Fibroblast of skin of back (primary cell): ENCODE measurements at places on chromosomes 7 and 10.
A peak's percentile ranks its signal among the peaks of the same experiment; 100 is the strongest.

DNA sequence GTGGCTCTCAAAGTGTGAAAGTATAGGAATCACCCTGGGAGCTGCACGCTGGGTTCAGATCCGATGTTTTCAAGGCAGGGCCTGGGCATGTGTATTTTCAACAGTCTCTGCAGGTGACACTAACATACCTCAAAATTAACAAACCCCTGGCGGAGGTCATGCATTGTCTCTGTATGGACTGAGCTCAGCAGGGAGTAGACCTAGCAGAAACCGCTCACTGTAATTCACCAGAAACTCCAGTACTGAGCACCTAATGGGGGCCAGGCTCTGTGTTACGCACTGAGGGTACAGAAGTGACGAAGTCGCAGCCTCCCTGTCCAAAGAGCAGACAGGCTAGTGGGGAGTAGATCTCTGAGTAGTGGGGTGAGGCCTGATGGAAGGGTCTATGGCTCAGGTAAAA, 5.6 kb downstream of the STRA8 start:
- DNase-seq, result no peak

DNA sequence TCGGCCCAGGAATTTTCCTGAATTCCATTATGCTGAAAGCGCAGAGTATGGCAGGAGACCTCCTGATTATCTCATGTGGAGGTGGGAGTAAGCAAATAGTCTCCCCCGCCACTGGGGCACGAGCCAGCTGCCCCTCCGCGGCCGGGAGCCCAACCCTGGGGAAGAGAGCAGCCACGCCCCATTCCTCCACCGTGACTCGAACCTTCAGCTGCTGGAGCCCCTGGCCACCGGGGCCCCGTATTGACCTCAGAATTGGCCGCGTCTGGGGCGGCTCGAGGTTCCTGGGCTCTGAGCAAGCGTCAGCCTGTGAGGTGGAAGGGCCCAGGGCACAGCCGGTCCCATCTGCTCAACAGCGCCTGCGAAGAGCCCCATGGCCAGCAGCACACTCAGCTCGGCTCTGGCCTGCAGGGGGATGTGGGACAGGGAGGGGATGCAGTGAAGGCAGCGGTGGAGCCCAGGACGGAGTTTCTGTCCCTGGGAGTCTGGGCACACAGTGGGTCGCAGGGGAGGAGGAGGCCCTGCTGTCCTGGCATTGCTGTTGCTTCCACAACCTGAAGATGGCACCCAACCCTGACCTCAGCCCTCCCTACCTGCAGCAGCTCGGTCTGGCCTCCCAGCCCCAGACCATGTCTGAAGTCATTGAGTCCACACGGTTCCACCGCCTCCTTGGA, 97.8 kb downstream of the CHST15 start:
- peak; percentile 89 for DNase-seq

GRCh38 chr7:22731766-22732165, 4.8 kb downstream of the IL6 start:
- DNase-seq, result no peak

- DNase-seq, result no peak
Measured at GRCh38 chr10:65845916-65846315, 1079.9 kb upstream of the LRRTM3 start.

DNA sequence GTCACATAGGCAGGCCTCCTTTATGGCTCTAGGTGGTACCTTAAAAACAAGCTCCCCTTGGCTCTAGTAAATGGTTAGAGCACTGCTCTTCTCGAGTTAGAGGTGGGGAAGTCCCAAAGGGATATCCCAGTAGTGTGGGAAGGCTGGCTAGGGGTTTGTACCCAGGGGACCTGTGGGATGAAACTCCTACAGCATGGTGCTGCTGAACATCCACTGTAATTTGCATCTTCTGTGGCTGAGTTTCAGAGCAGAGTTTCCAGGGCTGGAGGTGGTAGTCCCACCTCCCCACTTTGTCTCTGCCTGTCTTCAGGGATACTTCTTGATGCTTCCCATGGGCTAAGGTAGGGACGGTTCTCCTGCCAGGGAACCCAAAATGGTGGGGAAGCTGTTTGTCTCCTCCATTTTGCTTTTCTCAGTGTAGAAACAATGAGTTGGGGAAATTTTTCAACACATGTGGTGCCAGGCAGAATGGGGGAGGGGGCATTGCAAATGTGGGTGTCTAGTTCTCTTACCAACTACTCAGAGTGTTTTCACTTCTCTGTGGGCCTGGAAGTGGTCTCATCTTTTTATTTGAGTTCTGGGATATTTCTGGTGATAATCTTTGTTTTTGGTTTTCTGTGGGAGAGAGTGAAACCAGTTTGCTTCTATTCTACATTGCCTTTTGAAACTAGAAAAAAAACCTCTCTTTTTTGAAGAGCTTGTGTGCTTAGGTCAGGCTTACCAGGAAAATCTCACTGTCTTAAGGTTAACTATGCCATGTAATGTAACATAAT, 36.3 kb downstream of the SCART1 start:
- DNase-seq, result no peak

DNA sequence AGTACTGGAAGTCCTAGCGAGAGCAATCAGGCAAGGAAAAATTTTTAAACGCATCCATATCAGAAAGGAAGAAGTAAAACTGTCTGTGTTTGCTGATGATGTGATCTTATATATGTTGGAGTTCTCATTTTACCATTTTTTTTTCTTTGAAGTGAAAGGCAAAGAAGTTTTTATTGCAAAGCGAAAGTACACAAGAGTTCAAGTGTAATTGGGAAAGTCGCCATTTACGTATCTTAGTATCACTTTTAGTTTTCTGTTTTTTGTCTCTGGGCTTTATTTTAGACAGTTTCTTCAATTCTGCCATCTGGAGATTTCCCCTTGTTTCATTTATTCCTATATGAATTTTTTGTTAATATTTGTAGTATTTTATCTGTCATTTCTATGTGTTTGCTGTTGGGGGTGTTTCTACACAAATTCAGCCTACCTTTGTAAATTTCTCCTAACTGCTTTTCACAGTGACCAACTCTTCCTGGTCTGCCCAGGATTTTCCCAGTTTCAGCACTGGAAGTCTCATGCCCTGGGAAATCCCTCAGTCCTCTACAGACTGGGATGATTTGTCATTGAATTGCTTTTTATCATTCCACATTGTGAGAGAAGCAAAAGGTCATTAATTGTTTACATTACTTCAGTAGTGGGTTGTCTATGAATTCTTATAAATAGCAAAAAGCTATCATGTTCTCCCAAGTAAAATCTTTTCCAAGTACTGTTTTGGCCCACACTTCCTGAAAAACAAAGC, 23.2 kb downstream of the BET1 start:
- no peak for DNase-seq

GRCh38 chr10:59852670-59853069, 53.7 kb downstream of the CCDC6 start:
- DNase-seq, result no peak

DNA sequence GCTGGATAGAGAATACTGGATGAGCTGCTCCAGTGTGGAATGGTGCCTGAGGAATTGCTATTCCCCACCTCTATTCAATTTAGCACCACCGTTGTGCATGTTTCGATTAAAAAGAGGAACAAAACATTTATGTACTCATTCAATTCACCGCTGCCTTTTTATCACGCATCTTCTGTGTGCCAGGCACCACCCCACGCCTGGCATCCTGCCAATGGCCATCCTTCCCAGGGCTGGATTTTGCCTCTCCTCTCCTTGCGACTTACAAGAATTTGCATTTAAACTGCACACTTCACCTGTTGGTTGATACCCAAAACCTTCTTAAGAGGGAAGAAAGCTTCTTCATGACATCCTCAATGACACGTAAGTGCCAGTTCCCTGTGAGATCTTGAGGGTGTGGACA, 110.2 kb upstream of the DPP6 start:
- no peak for DNase-seq

GRCh38 chr10:65675236-65675635, 1250.6 kb upstream of the LRRTM3 start:
- DNase-seq, result no peak

GRCh38 chr10:71717056-71717455, 2.5 kb downstream of the C10orf105 start:
- DNase-seq, result no peak

GRCh38 chr7:80485721-80486120, 26.1 kb downstream of the GNAT3 start:
- no peak for DNase-seq

GRCh38 chr7:109984729-109985128, 1106.2 kb upstream of the LRRN3 start:
- DNase-seq, result peak; percentile 27
